HepG2 (cell line): ENCODE measurements at places on chromosomes 13 and 19.
A peak's percentile ranks its signal among the peaks of the same experiment; 100 is the strongest.

GRCh38 chr19:34430738-34431625 lies 2.8 kb downstream of the UBA2 start:
- peak; percentile 57 for DNase-seq

DNA sequence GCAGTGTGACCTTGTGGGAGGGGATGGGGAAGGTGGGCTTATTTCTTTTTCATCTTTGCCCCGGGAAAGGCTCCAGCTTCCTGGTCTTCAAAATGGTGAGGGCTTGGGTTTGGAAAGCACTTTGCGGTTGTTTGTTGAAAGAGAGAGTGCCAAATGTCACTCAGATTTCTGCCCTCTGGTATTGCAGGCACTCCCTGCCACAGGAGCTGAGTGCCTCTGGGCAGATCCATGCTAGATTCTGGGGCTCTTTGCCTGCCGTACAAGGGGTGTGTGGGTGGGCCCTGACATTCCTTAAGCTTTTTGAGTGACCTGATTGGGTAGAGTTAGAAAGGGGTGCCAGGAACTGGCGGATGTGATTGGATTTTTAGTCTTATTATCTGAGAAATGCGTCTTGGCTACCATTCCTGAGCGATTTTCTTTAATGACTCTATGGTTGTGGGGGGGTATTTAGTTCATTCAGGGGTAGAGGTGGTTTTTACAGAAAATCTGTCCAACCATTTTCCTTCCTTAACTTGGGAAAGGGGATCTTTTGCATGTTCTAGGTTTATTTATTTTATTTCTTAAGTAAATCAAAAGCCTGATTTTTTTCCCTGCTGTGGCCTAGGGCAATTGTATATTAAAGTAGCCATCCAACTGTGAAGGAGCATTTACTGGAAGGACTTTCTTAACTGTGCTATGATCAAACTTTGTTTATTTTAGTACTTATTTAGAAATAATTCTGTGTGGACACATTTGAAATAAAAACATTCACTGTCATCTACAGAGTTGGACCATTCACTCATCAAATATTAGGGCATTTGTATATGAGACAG lies 3.2 kb downstream of the ARHGAP35 start:
- peak; percentile 66 for DNase-seq

DNA sequence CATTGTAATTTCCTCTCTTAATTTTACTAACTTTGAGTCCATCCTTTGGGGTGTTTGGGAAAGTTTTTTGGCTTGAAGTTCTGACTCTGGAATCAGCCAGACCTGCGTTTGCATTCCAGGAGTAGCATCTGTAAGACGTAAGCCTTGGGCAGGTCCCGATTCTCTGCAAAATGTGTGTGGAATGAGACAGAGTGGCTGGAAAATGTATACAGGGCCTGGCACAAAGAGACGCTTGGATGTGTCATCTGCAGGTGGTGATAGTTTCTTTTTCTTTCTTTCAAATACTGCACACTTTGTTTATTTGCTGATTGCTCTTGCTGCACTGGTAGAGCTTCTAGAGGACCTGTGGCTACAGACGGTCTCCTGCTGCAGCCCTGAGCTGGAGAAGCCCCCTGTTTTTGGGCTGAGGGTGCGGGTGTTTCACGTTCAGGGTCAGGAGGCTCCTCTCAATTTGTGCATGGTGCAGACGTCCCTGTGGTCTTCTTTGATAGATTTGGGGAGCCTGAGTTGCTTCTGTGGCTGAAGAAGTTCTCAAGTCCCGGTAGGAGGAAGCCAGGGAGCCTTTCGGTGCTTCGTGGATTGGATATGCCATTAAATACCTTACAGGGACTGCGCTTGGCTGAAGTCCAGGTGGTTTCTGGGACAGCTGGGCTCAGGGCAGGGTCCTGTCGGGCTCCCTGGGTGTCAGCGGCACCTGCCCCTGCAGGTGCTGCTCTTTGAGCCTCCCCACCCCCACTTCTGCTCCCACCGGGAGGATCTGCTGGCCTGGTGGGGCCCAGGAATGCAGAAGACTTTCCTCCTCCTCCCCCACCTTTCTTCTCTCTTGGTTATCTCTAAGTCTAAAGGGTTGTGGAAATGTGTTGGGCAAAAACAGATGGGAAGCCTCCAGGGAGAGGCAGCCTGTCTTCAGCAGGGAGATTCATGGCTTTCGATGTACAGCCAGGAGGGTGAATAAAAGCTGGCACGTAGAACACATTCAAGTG lies 44.0 kb upstream of the GAS6 start:
- no peak for DNase-seq

DNA sequence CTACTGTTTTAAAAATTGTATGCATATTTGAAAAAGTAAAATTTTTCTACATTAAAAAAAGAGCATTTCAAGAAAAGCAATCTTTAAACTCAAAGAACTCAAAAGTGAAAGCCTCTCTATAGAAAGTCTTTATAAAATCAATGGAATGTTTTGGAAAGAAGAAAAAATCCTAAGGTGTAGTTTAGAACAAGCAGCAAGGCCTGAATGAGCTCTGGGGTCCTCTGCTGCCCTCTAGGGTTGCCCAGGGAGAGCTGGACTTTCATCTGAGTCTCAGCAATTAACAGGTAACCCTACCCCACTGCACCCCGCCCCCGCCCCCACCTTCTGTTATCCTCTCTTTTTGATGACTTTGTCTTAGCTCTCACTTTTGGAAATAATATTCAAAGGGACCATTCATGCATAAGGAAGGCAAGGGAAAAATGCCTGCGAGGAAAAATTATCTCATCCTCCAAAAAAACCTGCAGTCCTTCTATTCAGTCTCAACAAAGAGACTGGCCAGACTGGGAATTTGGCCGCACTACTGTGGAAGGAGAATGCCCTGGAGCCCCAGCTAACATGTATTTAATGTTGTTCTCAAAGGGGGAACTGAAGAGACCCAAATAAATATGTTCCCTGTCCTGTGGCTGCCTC lies 24.1 kb downstream of the SLC25A30 start:
- peak; percentile 61 for DNase-seq

DNA sequence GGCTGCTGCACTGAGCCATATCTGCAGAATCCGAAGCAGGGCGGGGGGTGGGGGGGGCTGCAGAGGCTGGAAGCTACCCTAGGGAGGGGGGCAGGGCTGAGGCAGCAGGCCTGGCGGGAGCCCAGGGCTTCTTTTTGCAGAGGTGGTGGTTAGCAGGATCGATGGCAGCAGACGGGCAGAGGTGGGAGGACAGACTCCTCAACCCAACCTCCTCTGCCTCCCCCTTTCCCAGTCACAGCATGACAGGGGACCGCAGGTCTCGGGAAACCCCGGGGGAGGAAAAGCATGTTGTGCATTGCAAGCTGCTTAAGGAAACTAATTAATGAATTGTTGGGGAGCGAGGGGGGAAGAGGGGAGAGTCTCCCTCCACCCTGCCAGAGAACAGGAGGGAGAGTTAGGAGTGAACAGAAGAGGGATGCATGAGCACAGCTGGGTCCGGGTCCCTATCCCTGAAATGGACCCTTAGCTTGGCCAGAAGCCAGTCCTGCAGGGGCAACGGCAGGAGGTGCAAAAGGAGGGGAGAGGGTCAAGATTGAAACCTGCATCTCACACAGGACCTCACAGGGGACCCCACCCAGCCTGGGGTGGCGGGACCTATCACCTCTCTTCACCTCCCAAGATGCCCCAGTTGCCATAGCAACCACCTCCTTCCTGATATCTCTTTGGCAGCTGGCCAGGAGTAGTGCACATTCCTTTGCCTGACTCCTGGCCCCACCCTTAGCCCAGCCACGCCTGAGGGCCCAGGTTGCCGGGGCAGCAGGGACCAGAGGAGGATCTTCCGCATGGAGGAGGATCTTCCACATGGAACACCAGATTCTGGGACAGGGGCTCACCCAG lies 1.8 kb downstream of the FXYD7 start:
- no peak for DNase-seq

GRCh38 chr19:37928527-37929286 lies 21.7 kb downstream of the SIPA1L3 start:
- DNase-seq: no peak

DNA sequence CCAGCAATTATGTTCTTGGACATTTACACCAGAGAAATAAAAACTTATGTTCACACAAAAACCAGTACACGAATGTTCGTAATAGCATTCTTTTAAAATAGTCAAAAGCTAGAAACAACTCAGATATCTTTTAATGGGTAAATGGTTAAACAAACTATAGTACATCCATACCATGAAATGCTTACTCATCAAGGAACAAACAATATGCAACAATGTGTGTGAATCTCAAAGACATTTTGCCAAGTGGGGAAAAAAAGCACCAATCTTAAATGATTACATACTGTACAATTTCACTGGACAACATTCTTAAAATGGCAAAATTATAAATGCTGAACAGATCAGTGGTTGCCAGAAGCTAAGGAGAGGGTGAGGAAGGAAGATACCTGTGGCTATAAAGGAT lies 36.6 kb downstream of the MYCBP2 start:
- DNase-seq: no peak

GRCh38 chr13:73258406-73258805 lies 199.6 kb downstream of the KLF5 start:
- no peak for DNase-seq

DNA sequence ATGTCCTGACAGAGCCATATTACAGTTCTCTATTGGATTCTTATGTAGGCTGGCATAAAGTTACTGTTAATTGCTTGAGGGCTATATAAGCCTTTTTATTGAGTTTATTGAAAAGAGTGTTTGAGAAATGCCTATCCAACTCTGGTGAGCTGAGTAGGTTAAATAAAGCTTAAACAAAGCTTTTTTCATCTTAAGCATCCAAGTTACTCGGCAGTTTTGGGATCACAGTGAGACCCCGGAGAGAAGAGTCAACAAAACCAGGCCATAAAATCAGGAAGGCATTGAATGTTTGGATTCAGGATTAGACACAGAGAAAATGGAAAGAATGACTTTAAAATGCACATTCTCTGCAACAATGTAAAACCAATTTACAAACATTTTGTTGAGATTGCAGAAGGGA lies 588.5 kb downstream of the DACH1 start:
- DNase-seq: no peak

- peak; percentile 70 for DNase-seq
Measured at GRCh38 chr19:39406656-39407409, at the start of gene ZFP36. Gene ZFP36 (plus strand): TSS chr19:39406847. CDS start chr19:39406905, 58 bp downstream.

DNA sequence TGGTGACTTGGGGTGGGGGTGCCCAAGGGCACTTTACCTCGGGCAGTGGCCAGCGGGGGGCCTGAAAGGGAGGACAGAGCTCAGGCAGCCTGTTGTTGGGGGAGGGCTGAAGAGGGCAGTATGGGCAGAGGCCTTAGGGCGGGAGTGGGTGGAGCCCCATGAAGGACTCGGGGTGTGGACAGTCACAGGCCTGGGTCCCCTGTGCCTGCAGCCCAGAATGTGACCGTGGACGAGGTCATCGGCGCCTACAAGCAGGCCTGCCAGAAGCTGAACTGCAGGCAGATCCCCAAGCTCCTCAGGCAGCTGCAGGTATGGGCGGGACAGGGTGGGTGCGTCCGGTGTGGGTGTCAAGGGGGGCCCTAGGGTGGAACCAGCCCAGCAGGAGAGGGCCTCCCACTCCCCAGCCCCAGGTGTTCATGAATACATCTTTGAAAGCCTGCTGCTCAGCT lies 22.5 kb downstream of the NKPD1 start:
- no peak for DNase-seq

GRCh38 chr19:18590273-18591272 lies 2.0 kb downstream of the REX1BD start:
- DNase-seq: peak; percentile 76

GRCh38 chr19:45144431-45145269 lies 16.1 kb downstream of the NKPD1 start:
- no peak for DNase-seq

GRCh38 chr19:49985871-49986270 lies 24.9 kb upstream of the SIGLEC11 start:
- no peak for DNase-seq

DNA sequence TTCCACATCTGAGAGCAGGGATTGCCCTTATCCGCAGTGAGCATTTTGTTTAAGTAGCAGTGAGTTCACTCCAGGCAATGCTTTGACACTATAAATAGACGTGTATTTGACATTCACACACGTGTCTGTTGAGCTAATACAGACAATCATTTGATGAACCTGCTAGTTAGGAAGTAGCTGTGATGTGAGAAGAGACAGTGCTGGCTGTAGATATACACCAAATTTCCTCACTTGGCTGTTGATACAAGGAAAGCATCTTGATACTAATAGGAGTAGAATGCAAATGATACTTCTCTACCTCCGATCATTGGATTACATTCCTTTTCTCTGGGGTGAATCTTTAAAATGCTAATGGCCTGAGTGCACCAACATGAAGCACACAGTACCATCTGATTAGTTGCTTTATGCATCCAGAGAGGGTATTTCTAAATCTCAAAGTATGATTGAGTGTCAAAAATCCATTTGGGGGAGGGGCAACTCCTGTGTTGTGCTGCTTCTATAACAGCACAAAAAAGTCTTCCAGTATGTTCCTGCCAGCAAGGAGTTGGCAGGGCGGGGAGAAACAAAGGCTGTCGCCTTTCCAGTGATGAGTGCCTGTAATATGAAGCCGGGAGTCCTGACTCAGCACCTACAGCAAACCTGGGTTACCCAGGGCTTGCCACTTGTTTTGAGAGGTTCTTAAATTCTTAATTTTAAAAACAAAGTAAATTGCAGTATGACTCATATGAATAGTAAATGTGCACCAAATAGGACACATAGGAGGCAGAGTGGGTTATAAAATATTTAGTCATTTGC lies 7.0 kb downstream of the CUL4A start:
- peak; percentile 45 for DNase-seq

- DNase-seq: no peak
Measured at GRCh38 chr19:7191946-7192691, 102.1 kb downstream of the INSR start.

- no peak for DNase-seq
Measured at GRCh38 chr13:61247149-61247936, 168.3 kb downstream of the PCDH20 start.

DNA sequence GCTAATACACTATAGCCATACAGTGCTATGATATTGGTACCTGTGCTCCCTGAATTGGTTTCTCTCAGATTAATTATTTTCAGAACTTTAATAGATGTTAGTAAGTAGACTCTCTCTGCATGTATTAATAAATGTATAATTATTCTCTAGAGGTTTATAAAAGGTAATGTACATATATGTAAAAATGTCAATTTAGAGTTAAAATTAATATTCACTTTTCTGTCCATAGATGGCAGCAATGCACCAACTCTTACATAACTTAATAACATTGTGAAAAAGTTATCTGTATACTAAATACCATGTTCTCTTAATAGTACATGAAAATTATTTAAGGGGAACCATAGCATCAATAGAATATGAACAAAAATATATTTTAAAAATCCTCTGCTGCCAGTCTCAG lies 515.0 kb upstream of the KLHL1 start:
- no peak for DNase-seq
